CD4-positive, alpha-beta T cell (primary cell): ENCODE measurements at places on chromosomes 1 and 21.

- no peak for DNase-seq
These were observed 148.7 kb downstream of the RUNX1 start for GRCh38 chr21:34900376-34900775.

DNA sequence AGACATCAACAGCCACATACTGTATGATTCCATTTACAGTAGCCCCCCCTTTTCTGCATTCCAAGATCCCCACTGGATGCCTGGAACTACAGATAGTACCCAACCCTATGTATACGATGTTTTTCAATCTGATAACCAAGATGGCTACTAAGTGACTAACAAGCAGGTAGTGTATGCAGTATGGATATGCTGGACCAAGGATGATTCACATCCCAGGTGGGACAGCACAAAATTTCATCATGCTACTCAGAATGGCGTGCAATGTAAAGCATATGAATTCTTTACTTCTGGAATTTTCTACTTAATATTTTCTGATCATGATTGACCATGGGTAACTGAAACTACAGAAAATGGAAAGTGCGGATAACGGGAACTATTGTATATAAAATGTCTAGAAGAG is 30.0 kb upstream of the MRPS6 start:
- DNase-seq = no peak

DNA sequence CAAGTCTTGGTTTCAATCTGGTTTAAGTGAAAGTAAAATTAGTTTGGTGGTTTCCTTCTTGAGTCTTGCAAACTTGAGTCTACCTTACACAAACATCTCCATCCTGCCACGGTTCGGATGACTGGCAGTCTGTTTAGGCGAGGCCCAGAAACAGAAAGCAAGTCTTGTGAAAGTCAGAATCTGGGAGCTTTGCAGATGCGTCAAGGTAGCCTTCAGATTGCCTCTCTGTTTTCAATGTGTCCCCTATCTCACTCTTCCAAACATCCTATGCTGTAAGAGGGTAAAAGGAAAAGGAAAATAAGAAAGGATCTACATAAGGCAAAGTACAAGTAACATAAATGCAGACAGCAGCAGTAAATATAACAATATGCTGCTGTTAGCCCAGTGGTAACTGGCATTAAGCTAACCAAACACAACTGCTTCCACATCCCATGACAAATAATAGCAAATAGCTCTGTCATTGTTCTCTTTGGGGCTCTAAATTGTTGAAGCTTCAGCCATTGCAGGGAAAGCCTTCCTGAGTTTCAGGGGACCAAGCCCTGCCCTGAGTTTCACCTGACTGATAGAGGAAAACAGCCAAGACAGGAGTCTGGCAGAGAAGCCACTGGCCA is 26.2 kb upstream of the C1orf105 start:
- peak; percentile 60 for DNase-seq

- DNase-seq = no peak
These were observed 9.5 kb downstream of the COLGALT2 start for GRCh38 chr1:184027826-184028695.

DNA sequence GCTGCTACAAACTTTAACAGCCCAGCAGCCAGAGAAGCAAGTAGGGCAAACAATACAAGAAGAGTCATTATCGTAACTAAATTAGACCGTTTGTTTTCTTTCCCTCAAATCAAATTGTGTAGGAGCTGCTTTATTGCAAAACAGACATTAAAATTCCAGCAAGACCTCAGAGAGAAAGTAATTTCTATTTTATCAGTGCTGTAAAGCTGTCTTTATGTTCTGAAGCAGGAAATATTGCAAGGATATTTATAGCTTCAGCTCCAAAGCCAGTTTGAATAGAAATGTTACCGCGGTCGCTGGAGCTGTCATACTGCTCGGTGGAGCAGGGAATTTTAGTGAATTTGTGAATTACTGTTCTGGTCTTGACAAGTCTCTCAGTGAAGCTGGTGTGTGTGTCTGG is 503.8 kb upstream of the PLXNA2 start:
- DNase-seq = no peak

GRCh38 chr21:35326677-35327076 is 277.6 kb upstream of the RUNX1 start:
- no peak for DNase-seq

DNA sequence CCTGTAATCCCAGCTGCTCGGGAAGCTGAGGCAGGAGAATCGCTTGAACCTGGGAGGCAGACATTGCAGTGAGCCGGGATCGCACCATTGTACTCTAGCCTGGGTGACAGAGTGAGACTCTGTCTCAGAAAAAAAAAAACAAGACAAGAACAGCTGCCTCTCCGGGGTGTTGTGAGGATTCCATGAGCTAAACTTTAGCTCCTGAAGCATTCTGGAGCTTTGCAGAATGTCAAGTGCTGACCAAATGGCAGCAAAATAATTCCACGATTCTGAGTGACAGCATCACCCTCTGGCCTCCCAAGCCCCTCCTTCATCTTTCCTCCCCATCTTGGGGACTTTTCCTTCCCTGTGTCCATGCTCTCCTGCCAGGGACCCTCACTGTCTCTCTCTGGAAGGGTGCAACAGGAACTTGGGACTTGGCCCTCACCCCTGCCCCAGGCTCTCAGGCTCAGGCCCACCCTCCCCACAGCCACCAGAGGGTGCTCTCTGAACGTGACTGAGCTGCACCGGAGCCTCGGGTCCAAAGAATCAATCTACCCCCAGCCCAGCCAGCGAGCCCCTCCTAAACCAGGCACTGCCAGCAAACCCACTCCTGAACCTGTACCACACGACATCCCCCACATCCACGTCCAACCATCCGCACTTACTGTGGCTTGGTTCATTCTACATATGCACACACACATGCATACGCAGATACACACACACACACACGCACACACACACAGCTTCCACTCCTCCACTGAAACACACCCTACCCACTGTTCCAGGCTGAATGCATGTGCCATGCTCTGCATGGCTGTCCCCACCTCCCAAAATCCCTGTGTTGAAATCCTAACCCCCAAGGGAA is 45.7 kb downstream of the ACOT7 start:
- peak; percentile 83 for DNase-seq

GRCh38 chr1:45411510-45411899 is 71.3 kb upstream of the MUTYH start:
- DNase-seq = no peak

DNA sequence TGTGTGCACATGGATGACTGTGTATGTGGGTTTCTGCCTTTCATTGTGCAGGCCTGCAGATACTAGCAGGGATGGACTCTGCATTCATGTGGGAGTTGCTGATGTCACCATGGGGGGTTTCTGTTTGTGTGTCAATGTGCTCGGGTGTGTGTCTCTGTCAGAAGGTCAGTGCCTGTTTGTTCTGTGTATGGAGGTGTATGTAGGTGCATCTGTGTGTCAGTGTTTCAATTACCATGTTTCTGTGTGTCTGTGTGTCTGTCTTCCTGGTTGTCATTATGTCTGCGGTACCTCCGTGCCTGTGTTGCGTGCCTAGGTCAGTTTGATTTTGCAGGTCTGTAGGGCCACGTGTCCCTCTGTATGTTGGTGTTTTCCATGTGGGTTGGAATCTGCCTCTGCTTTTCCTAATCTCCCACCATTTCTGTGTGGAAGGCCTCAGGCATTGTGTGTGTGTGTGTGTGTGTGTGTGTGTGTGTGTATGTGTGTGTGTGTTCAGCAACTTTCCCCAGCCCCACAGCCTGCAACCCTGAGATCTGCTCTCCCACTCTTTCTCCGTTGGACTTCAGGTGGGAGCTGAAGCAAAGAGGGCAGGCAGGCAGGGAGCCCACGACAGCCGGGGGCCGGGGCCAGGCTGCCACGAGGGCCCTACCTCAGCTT is 36.7 kb upstream of the WASF2 start:
- no peak for DNase-seq

DNA sequence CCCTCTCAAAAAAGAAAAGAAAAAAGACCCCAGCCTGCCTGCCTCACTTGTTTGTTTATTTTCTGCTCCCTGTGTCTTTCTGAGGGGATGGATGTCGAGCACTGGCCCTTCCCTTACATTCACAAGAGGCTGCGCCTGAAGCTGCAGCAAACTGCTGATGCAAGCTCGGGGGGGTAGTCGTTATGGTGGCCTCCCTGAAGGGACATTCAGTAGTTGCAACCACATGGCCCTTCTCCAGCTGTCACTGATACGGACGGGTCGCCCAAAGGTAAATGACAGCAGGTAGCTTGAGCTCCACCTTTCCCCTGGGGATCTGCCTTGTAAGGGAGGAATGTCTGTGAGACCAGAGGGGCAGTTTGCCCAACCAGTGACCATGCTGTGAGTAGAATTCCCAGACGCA is 17.7 kb downstream of the PLEKHM2 start:
- DNase-seq = no peak

DNA sequence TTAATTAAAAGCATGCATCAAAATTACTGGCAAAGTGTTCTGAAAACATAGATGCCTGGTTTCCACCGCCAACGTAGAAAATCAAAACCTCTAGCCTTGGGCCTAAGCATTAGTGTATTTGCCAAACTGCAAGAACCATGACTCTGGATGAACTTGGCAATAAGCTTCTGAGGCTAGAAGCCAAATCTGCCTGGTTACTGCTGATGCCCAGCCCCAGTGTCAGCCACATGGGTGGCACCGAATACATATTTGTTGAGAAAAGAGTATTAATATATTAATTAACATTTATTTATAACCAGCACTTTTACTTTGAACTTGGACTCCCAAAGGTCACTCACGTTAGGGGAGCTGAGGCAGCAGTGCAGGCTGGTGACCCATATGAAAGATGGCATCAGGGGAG is 140.6 kb upstream of the HMGB4 start:
- DNase-seq = no peak

GRCh38 chr1:205802060-205802459 is 10.9 kb downstream of the SLC41A1 start:
- DNase-seq = no peak

DNA sequence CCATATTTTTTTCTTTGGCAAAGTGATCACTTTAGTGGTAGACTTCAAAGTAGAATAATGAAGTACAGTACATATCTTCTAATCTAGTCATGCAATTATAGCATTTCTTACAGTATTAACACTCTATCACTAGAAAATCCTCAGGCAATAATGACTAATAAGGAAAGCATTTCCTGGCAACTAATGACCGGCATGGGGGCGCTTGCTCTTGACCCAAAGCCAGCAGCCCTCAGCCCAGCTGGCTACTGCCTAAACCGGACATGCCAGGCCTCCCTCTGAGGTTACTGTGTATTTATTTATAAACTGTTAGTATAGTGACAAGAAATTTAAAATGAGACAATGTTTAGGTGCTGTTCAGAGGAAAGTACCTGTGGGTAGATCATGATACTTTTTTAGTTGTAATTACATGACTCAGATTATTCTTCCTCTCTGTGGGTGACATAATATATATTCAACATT is 633.8 kb downstream of the PTPRC start:
- no peak for DNase-seq

DNA sequence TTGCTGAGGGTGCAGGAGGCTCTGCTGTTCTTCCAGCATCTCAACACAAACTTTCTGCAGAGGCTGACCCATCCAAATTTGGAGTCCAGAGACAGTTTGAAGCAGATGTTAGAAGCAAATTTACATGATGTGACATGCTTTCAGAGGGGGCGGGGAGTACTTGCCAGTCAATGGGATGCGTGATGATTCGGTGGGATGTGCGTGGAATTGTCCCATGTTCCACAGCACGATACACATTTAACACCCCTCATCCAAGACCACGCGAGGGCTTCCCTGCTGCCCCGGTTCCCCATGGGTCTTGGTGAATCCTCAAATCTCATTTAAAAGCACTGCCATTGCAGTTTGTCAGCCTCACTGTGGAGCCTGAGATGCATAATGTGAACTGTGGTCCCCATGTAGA is 78.6 kb upstream of the TLR5 start:
- no peak for DNase-seq

DNA sequence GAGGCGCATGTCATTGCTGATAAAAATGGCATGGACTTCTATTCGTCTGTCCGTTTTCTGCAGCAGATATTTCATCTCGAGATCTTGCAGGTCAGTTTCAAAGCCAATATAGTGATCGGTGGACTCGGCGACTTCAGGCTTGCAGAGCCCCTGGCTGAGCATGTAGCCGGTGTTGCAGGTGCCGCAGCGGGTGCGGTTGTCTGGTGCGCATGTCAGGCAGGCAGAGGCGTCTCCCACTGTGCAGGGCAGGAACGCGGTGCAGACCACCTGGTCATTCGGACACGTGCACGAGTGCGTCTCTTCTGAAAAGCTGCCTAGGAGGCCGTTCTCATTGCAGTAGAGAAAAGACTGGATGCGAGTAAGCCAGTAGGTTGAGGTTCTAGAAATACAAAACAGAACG is 378.9 kb downstream of the BRINP3 start:
- DNase-seq = no peak

DNA sequence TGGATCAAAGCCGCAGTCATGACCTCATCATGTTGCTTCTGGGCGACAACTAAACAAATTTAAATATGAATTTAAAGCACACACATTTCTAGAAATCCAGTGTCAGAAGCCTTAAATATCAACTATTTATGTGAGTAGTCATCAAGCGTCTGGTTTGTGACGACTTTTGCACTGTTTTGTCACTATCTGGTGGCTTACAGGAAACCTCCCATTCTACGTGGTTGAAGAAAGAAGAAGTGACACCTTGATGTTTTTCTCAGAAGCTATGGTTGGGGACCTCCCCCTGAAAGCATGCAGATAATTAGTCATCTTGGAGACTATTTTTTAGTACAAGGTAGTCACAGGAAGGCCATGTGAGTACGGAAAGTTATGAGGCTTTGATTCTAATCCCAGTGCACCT is 58.5 kb downstream of the TENT5C start:
- DNase-seq = no peak
